Tibial nerve (tissue), 4 donors: ENCODE measurements at places on chromosomes 1 and 21.
A peak's percentile ranks its signal among the peaks of the same experiment; 100 is the strongest.

DNA sequence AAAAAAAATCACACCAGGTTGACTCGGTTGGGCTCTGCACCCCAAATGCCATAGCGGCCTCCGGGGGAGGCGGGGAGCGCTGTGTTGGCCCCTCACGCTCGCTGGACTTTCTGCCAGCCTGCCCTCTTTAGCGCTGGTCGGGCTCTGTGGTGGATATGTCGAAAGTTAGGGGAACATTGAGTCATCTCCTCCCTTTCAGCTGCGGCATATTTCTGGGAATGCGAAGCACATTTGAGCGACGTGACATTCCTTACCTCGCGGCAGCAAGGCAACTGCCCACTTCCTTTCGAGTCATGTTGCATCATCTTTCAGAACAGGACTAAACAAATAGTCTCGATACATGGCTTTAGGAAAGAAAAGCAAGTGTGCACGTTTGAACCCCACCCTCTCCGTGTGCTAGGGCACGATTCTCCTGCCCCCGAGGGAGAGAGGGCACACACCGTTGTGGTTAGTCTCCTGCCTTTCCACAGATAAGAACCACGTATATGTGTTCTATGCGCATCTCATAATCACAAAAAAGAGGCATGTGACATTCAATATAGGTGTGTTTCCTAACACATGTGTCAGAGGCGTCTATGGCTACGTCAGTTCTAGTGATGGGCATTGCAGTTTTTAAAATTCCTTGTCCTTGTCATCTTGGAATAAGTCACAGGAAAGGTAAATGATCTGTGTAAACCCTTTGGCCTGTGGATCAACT lies 105.9 kb upstream of the SLC45A1 start:
- peak; percentile 43 for DNase-seq

- no peak for DNase-seq
These were observed 673.6 kb downstream of the MATN1 start for GRCh38 chr1:30049748-30050296.

- peak; percentile 35 for DNase-seq
These were observed 6.6 kb downstream of the CCDC190 start for GRCh38 chr1:162854245-162854882.

DNA sequence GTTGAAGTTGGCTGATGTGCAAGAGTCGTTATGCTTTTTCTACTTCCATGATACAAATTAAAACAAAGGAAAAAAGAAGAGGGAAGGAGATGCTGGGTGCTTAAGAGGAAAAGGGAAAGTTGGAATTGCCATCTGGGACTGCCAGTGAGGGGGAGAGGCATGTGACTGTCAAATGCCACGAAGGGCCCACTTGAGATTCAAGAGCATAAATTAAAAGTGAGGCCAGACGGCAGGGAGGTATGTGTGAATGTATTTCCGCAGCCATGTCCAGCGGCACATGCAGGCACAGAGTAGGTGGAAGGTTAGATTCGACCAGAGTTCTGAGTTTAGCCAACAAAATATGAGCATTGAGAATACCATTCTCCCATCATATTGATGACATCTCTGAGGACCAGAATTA lies 32.0 kb downstream of the NFASC start:
- DNase-seq = no peak

GRCh38 chr1:53656747-53657530 lies 82.0 kb downstream of the GLIS1 start:
- DNase-seq = no peak

DNA sequence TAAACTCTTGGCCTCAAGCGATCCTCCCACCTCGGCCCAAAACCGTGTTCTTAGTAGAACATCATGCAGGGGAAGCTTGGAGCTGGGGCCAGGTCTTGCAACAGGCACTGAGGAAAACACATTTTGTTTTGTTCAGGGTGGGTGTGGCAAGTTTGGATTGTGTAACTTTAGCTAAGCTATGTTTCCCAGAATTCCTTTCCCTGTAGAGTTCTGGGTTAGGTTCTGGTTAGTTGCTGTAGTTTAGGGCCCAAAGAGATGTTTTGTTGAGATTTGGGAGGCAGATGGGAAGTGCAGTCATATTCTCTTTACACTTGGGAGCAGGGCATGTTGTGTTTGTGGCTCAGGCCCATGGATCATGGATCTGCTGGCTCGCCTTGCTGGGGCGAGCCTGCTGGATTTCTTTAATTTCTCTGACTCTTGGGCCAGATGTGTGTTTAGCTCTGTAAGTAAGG lies 24.0 kb downstream of the PLA2G5 start:
- DNase-seq = peak; percentile 73

GRCh38 chr21:33238146-33238545 lies 8.4 kb downstream of the IFNAR2 start:
- no peak for DNase-seq
